ENCODE measurements at places on chromosomes 2 and 18.

GRCh38 chr18:50340078-50340477 lies 34.8 kb upstream of the SKA1 start:
- no peak for DNase-seq

- DNase-seq: no peak
Measured at GRCh38 chr2:9712263-9712662, 81.5 kb upstream of the YWHAQ start.

DNA sequence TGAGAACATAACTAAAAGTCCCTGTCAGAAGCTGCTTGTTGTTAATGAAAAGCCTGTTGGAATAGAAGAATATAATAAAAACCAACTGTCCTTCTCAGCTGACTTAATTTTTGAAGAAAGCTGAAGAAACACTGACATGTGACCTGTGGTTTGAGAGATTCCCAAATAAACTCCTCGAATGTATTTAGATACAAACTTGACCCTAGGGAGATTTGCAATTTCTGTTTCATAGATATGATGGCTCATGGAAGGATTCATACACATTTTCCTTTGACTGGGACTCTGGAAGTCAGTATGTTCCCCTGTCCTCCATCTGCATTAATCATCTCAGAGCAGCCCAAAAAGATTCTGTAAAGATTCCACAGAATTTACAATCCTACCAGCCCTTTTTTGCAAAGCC lies 195.1 kb downstream of the TMEM247 start:
- DNase-seq: no peak

GRCh38 chr2:7010391-7011054 lies 93.3 kb downstream of the RNF144A start:
- no peak for DNase-seq

- DNase-seq: no peak
Measured at GRCh38 chr2:43553341-43553855, 42.4 kb downstream of the THADA start.

- no peak for DNase-seq
Measured at GRCh38 chr2:24543252-24543651, 52.2 kb downstream of the NCOA1 start.

DNA sequence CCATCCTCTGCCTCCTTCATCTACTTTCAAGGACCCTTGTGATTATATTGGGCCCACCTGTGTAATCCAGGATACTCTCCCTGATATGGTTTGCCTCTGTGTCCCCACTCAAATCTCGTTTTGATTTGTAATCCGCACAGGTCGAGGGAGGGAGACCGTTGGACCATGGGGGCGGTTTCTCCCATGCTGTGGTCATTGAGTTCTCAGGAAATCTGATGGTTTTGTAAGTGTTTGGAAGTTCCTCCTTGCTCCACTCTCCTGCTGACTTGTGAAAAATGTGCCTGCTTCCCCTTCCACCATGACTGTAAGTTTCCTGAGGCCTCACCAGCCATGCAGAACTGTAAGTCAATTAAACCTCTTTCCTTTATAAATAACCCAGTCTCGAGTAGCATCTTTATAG lies 42.0 kb upstream of the EML6 start:
- no peak for DNase-seq

- no peak for DNase-seq
Measured at GRCh38 chr2:103859238-103859637, 994.7 kb upstream of the POU3F3 start.

DNA sequence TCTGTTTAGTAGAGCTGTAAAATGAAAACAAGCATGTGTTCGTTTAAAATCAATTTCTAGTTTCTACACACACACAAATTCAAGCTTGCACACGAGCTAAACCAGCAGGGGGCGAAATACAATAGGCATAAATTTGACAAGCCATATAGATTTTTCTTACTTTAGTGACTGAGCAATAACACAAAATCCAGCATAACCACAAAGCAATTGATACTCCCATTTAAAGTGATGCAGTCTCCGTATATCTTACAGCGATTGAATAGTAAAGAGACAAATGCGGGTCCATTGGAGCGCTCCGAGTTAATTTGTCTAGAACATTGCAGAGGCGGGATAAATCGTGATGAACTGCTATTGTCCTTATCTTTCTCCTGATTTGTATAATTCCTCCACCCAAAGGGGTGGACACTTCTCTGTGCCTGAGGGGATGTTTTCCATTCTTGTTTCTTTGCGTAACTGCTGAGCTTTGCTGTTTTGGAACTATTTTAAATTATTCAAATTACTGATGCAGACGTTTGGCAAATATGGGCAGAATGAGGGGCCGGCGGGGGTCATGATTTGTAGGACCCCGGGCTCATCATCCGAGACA lies 1.2 kb upstream of the AFTPH start:
- peak; percentile 50 for DNase-seq

GRCh38 chr18:24104486-24104885 lies 34.4 kb upstream of the CABYR start:
- no peak for DNase-seq

DNA sequence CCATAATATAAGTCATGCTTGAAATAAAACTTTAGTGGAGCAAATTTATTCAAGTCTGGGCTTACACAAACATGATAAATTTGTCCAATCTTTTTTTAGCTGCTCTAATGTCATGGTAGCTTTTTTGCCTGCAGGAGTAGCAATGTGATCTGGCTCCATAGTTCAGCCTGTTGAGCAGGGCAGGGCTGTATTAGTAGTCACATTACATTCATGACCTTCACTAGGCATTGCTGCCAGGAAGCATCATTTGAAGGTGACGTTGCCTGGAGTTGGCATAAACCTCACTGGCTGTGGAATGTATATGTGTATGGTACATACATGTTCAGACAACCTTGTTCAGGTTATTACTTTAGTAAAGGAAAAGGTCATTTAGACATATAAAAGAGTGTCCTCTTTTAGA lies 76.6 kb downstream of the CCDC85A start:
- no peak for DNase-seq

GRCh38 chr18:57057890-57058289 lies 89.0 kb upstream of the BOD1L2 start:
- no peak for DNase-seq

DNA sequence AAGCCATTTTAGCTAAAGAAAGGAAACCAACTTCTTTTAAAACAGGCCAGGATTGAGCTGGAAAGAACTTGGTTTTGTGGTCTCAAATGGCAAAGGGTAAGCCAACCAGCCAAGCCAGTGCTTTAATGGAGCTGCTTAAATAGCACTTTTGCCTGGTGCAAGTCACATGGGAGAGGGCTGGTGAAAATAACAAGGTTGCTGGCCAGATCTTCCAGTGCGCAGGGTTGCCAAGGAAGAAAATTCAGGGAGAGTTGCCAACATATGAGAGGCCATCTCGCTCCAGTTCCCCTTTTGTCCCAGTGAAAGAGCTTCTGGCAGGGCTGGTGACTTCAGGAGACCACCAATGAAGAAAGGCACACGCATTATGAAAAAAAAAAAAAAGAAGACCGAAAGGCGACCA lies 57.3 kb downstream of the IRS1 start:
- DNase-seq: no peak

- DNase-seq: no peak
Measured at GRCh38 chr2:154697418-154698252, 860 bp upstream of the KCNJ3 start.

Data from kidney epithelial cell (primary cell).